Smooth muscle cell of the brain vasculature (primary cell): ENCODE measurements at places on chromosomes 6 and 20.
A peak's percentile ranks its signal among the peaks of the same experiment; 100 is the strongest.

DNA sequence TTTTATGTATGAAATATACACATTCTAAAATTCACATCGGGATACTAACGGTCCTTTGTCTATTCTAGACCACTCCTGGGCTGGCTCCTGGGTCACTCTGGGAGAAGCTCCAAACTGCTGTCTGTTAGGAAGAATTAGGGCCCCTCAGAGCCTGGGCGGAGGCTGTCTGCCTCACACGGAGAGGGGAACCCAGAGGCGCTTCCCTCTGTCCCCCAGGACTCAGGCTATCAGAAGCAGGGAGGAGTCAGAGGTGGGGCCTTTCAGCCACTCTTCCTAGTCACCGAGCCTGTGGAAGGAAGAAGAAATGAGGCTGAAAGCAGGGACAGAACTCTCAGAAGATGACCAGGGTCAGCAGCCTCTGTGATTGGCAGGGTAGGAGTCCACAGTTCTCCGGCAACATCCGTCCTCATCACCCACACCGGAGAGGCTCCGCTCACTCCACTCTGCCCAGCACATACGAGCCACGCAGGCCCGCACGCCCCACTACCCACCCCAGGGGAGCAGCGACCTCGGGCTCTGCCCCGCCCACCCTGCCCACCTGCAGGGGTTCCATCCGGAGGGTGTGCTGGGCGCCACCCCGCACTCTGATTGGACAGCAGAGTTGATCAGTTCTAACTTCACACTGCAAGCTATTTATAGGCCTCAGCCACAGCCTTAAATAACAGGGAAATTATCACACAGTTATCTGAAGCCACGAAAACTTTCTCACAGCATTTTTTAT lies 182.1 kb upstream of the AFDN start:
- no peak for DNase-seq

DNA sequence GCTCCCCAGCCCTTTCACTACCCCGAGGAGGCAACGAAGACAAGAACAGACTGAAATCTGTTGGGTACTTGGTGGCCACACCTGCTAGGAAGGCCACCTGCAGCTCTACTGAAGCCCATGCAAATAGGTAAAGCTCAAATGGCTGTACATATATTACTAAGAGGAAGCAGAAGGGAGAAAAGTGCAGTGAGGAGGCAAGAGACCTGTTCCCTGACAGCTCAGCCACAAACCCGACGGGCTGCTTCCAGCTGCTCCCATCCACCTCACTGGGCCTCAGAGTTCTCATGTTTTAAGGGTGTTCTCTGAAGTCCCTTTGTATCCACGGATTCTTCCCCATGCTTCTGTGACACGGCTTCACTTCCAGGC lies 24.6 kb downstream of the TRAM2 start:
- no peak for DNase-seq

- peak; percentile 49 for DNase-seq
Observed at GRCh38 chr6:144349690-144350527, 64.8 kb downstream of the UTRN start.

- DNase-seq, result no peak
Observed at GRCh38 chr6:139784222-139784769, 409.8 kb upstream of the CITED2 start.

- no peak for DNase-seq
Observed at GRCh38 chr6:132479131-132479530, 33.8 kb downstream of the STX7 start.

DNA sequence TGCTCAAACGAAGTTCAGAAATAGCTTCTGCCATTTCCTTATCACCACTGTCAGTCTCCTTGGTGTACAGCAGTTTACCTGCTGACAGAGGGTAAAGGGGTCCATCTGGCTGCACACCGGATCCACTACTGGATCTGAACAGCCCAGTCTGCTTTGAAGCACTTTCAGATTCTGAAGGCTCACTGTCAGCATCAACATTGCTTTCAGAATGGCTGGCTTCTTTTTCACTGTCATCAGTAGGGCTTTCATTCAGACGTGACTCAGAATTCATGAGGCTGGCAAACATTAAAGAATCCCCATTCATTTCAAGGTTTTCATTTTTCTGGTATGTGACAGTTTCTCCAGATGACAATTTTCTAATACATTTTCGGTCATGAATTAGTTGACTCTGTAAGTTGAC lies 21.0 kb upstream of the PNISR start:
- DNase-seq, result no peak

DNA sequence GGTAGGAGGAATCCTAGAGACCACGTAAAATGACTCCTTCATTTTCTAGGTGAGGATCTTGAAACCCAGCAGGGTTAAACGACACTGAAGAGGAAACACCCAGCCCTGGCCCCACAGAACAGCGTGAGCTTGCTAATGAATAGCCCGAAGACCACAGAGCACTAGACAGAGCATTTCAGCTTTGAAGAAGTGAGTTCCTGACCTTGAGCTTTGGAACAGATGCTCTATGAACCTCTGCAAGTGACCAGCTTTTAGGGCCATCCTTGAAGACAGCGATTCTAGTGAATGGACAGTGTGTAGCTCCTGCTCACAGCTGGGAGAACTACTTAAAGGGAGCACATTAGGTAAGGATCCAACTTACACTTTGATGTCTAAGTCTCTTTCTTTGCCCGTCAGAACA lies 74.0 kb upstream of the FRMD1 start:
- DNase-seq, result no peak

DNA sequence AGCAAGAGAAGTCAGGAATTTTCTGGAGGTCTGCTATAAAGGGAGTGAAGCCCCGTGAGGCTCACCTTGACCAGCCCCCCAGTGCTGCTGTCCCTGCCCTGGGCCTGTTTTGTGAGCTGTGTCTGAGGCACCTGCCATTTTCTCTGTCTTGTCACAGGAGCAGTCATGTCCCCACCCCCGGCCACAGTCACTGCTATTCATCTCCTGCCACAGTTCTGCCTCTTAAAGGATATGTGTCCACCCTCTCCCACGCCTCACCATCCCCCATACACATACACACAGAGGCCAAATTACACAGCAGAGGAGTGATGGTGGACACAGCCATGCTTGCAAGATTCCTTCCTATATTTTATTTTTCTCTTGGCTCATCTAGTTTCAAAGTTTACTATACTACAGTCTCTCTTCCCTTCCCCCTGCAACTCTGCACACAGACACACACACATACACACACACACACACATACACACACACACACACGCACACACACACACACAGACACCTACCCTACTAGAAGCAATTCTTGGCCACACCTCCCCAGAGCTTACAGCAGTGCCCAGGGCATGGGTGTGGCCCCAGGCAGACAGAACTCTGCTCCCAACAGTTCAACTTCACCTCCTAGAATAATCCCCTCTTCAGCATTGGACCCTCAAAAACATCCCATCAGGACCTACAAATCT lies 68.7 kb upstream of the TAB2 start:
- no peak for DNase-seq

DNA sequence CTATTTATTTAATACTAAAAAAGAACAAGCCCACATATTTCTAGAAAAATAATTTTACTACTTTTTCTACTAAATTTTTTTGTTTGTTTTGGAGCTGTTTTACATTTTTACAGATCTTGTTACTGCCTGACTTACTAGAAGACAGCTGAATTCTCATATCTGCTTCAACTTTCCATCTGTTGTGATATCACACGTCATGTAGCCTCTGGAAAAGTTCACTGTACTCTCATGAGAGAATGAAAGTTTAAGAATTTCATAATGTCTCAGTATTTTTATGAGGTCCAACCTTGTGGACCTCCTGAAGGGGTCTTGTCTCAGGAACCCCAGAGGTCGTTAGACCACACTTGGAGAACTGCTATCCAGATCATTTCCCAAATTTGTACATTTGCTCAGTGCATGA lies 81.7 kb upstream of the MTHFD1L start:
- no peak for DNase-seq

DNA sequence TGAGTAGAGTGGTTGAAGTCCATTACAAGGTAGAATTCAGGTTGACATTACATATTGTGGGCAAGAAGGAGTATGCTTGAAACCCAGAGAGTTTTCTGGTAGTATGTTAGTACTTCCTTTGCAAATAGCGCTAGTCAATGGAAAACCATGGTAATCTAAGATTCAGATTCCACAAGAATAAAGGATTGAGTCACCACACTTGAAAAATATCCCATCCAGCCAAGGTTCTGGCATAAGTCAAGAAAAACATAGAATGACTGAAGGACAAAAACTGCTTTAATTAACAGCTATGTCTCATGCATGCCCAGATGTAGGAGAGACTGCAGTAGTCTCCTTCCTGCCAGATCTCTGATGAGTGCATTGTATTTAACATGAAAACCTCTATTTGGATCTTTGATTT lies 469.8 kb downstream of the BMP2 start:
- DNase-seq, result no peak

DNA sequence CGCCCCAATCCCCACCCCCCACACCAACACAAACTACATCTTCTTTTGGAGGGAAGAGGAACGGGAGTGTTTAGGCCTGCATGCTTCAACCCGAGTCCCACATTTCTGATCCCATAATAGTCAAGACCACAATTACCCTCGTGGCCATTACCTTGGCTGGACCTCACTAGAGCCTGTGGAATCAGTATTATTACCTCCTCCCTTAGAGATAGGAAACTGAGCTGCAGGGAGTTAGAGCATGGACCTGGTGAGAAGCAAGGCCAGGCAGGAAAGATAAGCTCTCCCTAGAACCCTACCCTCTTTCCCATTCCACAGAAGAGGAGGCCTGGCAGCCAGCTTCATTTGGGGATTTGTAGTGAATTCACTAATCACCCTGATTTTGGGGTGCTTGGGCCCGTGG lies 74.1 kb downstream of the NCR2 start:
- DNase-seq, result no peak

GRCh38 chr20:25313593-25313992 lies 65.7 kb downstream of the PYGB start:
- no peak for DNase-seq

DNA sequence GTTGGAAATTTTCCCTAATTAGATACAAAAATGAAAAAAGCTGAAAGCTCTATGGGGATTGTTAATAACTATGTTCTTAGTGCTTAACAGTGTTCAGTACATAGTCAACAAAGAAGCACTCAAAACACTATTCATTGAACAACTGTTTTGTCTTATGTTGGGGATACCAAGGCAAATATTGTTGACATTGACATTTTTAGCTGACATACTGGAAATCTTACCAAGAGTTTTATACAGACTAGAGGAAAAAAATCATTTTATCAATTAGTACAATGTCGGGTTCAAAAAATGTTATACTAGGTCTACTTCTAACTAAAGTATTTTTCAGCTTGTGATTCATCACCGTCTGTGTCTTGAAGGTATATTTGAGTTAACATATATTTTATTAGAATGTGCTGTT lies 40.2 kb downstream of the KLHL31 start:
- DNase-seq, result no peak

GRCh38 chr6:109342506-109342905 lies 39.8 kb downstream of the CD164 start:
- DNase-seq, result no peak

GRCh38 chr6:162671580-162672165 lies 55.9 kb downstream of the PRKN start:
- no peak for DNase-seq

DNA sequence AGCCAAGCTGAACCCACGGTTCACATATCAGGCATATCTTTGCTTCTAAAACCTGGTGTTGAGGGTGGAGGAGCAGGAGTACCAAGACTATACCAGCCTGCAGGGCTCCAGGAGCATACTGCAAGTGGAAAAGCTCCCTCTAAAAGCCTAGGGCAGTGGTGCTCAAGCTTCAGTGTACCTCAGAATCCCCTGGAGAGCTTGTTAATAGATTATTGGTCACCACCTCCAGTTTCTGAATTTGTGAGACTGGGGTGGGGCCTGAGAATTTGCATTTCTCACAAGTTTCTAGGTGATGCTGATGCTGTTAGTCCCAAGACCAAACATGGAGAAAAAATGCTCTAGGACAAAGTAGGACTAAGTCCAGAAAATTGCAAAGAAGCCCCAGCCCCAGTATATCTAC lies 65.4 kb downstream of the FILIP1 start:
- DNase-seq, result no peak

GRCh38 chr20:32580970-32581838 lies 3.9 kb downstream of the NOL4L start:
- no peak for DNase-seq

- no peak for DNase-seq
Observed at GRCh38 chr6:149209871-149210775, 107.4 kb upstream of the TAB2 start.

DNA sequence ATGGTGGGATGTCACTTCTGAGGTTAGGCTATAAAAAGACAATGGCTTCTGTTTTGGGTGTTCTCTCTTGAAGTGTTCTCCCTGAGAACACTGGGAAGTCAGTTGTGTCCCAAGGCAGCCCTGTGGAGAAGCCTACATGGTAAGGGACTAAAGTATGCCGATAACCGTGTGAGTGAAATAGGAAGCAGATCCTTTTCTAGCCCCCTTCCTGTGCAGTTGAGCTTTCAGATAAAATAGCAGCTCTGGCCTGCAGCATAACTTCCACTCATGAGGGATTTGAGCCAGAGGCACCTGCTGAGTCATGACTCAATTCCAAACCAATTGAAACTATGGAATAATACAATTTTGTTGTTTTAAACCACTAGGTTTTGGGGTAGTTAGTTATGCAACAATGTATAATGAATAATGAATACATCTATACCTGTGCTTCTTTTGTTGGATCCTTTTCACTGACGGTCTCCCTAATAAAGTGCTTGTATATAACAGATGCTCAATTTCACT lies 241.6 kb downstream of the TFAP2B start:
- DNase-seq, result no peak

DNA sequence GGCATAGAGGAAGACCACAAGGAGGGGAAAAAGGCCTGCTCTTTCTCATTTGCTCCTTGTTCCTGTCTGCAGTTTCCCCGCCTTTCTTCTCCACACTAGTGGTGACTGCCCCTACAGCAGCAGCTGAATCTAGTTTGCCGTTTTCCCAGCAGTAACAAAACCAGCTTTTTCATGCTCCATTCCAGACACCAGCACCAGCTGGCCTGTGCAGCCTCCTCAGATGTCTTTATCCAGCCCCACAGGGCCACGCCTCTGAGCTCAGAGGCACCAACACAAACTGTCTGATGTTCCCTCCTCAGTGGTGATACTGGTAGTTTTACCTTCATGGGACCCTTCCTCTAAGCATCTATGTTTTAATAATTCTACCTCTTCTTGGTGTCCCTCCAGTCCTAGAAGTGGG lies 70.4 kb upstream of the SLC24A3 start:
- no peak for DNase-seq

GRCh38 chr6:47200536-47201334 lies 109.0 kb downstream of the TNFRSF21 start:
- no peak for DNase-seq

GRCh38 chr20:2449386-2449785 lies 21.2 kb downstream of the SNRPB start:
- no peak for DNase-seq

GRCh38 chr6:106110164-106110826 lies 24.2 kb downstream of the PRDM1 start:
- no peak for DNase-seq

DNA sequence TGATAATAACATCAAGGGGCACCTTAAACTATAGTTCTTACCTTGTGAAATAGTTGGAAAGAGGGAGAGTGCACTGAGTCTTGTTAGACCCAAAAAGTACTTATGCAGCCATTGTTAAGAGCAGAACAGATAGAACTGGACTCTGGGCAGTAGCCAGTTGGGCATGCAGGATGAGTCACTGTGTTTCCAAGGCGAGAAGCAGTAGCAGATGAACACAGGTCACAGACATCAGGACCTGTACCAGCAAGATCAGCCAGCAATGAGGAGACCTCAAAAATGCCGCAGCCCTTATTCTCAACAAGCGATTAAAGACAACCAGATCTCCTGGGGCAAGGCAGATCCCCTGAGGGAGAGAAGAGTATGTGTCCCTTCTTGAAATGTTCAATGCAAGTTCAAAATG lies 79.0 kb downstream of the SAMD3 start:
- no peak for DNase-seq

- DNase-seq, result no peak
Observed at GRCh38 chr6:105051941-105052471, 95.1 kb downstream of the LIN28B start.

- DNase-seq, result no peak
Observed at GRCh38 chr6:106648651-106649308, 19.4 kb downstream of the QRSL1 start.
